ENCODE measurements at places on chromosomes 4 and X.

- no peak for DNase-seq
Observed at GRCh38 chr4:88138561-88138960, 19.9 kb downstream of the ABCG2 start.

GRCh38 chrX:16869393-16870094 is 618 bp downstream of the RBBP7 start:
- DNase-seq: peak; percentile 47

DNA sequence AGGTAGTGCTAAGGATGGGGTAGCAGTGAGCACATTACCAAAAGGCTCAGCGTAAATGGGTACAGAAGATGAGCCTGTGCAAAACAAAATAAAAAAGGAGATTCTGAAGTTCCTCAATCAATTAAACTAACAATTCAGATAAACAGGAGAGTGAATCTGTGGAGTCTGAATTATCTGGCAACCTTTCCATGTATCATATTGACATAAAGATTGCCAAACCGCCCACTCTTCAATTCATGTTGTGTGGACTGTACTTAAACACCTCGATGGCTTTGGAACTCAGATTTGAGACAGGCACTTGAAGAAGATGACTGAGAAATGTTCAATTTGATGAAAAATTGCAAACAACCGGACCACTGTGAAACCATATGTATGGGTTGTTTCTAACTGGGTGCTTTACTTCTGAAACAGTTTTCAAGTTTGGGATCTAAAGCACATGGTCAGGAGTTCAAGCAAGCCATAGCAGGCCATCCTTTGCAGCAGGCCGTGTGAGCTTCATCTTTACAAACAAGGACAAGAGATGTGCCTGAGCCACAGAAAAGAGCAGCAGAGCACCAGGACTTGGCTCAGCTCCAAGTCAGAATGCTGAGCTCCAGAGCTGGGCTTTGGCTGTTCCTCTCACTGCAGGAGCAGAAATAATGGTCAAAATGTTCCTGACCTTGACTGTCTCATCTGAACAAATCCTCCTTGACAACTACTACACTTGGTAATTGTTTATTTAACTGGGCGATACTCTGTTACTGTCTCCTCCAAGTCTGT is 108.1 kb downstream of the MGST2 start:
- DNase-seq: no peak

- no peak for DNase-seq
Observed at GRCh38 chrX:132636080-132636479, 147.2 kb upstream of the MBNL3 start.

DNA sequence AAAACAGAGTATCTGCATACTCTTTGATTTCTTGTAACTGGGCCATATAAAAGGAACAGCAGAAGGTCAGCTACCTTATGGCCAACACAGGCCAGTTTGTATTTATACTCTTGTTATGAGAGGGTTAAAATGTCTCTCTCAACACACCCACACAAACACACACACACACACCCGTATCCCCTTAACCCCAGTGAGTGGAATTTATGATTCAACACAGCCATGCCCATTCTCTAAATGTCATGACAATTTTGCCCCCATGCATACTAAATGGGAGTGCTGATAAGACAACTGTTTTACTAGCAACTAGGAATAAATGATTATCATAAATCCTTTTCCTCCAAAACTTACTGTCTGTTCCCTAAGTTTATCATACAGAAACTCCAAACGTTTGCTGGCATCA is 22.1 kb upstream of the SCD5 start:
- DNase-seq: no peak

Data from endothelial cell (in vitro differentiated cells).